ENCODE measurements at places on chromosomes 16 and 17.

- DNase-seq = no peak
These were observed 177.3 kb downstream of the CYB561 start for GRCh38 chr17:63268827-63269226.

DNA sequence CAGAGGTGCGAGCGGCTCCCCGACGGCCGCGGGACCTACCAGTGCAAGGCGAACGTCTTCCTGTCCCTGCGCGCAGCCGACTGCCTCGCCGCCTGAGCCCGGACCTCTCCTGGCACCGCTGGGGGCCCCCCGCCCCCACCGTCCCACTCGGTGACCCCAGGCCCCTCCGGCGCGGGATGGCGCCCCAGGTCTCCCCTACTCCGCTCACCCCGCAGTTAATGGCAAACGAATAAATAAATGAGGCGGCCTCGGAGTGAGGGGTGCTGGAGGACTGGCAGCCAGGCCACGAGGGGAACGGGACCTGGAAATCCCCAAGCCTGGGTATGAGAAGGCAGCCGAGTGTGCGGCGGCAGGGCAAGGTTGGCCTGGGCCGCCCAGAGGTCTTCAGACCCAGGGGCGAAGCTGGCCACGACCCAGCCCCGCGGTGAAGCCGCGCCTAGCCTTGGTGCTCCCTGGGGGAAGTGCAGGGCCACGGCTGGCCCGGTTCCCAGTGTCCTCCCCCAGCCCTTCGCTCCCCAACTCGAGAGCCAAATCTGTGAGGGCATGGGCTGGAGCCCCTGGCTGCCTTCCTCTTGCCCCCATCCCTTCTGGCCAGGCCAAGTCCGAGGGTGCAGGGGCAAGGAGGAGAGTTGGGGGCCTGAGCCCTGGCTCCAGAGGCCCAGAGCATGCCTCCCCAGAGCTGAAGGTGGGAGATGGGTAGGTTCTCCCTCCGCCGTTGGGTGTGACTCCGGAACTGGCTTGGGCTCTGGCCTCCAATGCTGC lies 796 bp downstream of the NPB start:
- DNase-seq = no peak

DNA sequence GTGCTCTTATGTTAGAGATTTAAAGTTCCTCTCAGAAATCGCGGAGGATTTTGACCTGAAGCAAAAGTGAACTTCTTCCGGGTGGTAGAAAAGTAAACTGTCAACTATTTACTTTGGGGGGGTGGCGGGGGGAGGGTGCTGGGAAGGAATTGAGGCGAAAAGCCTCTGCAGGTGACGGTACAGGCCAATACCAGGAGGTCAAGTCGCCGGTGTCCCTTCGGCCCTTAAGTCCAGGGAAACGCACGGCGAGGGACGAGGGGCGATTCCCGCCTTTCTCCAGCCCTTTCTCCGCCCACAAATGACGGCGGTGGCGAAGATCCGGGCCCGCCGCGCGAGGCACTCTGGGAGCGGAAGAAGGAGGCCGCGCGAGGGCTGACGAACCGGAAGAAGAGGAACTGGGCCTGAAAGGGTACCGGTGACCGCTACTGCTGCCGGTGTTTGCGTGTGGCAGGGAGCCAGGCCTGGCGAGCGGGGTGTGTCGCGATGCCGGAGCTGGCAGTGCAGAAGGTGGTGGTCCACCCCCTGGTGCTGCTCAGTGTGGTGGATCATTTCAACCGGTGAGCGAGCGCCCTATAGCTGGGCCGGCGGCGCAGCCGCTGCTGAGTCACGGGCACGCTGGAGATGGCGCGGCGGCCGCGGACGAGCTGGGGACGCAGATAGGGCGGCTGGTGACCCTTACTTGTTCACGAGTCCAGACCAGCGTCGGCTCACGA lies at the start of gene PSMD7:
Gene PSMD7 (plus strand): TSS at position 383 of the 713 bp plus-strand sequence. CDS start 101 bp downstream, at position 484.
- DNase-seq = peak; percentile 90

- DNase-seq = no peak
These were observed 27.7 kb downstream of the GINS2 start for GRCh38 chr16:85660843-85661739.

DNA sequence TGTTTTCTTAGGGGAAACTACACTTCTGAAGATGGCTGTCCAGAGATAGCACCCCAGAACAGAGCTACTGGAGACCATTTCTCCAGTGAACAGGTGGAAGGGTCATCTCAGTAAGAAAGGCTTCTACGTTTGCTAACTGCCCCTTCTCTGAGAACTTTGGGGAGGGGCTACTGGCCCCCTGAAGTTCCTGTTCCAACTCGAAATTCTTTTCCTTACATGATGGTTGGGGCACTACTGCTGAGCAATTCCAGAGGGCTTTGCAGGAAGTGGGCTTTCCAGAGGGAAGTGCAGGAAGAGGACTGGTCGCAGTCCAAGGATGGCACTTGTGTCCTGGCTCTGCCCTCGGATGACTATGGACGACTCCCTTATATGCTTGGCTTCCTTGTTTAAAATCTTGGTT lies 31.2 kb downstream of the TOM1L2 start:
- no peak for DNase-seq

DNA sequence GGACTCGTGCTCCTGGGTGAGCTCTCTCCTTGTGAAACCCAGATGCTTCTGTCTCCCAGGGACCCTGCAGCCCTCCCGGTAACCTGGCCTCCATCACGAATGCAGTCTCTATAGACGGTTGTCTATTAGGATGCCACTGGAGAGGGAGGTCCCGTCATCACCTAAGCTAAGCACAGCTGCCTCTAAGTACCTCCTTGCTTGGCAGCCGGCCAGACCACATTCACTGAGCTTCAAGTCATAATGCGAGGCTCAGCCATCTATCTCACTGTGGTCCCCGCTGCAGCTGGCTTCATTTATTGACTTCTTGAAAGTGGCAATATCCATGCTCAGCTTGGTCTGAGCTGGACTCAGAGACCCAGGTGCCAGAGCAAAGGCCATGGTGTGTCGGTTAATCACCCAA lies 74.5 kb upstream of the HSBP1 start:
- DNase-seq = no peak

DNA sequence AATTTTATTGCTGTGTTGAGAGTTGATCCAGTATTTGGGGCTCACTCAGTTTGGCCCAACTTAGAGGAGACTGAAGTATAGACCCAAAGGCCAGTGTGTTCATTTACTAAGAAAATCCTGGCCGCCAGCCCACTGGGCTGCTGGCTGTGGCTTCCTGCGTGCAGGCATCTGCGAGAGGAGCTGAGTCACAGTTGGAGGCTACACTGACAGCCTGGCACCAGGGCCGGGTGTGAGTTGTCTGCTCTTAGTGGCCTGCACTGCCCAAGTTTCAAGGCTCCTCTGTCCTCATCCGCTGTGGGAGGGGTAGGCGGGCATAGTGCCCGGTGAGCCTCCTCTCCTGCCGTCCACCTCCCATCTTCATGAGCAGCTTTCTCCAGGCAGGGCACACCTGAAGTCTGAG lies 54.2 kb downstream of the PLD6 start:
- DNase-seq = peak; percentile 93

DNA sequence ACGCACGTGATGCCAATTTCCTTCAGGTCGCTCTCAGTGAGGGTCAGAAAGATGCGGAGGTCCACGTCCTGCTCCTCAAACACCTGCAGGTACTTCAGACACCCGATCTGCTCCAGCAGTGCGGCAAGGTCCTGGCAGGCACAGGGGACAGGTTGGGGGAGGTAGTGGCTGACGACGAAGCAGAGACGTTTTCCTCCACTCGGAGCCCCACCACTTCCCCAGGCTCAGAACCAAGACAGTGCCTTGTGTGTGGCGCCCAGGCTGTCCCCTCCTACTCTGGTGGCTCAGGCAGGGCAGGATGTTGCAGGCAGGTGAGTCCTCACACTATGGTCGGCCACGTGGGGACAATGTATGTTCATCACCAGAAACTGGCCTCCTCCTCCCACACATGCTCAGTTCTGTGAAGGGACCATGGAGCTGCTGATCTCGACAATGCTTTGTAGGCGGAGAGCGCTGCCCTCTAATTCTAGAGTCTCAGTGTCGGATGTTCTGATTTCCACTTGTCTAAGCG lies 5.7 kb downstream of the NUDT16L1 start:
- DNase-seq = no peak

GRCh38 chr16:65888201-65888600 lies 478.3 kb upstream of the CDH5 start:
- no peak for DNase-seq

- no peak for DNase-seq
These were observed 57.5 kb upstream of the TOB1 start for GRCh38 chr17:50923611-50924010.

DNA sequence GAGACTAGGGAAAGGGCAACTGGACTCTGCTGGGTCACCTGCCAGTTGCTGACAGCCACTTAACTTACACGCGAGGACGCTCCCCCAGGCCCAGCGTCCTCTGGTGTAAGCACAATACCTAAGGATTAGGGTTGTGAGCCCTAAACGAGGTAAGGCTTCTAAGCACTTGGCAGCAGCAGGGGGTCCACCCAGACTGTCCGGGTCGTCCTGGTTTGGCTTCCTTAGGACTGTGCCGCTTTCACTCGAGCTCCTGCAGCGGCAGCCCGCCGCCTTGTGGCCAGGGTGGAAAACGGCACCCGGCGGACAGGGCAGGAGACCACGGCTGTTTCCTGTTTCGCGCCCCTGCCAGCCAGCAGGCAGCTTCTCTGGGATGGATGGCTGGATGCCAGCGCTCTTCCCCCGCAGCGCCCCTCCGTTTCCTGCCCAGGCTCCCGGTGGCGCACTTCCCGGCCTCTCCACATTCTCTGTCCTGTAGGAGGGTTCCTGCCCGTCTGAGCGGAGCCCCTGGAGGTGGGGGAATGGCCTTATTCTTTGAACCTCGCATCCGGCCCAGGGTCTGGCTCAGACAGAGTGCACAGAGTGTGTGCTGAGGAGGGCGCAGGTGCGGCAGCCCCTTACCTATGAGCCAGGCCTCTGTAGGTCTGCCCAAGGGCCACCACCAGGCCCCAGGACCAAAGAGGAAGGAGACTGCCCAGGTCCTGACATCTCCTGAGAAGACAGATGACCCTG lies 47.0 kb upstream of the AMZ2 start:
- DNase-seq = peak; percentile 62

- no peak for DNase-seq
These were observed 15.2 kb upstream of the RPL13 start for GRCh38 chr16:89545044-89545830.

DNA sequence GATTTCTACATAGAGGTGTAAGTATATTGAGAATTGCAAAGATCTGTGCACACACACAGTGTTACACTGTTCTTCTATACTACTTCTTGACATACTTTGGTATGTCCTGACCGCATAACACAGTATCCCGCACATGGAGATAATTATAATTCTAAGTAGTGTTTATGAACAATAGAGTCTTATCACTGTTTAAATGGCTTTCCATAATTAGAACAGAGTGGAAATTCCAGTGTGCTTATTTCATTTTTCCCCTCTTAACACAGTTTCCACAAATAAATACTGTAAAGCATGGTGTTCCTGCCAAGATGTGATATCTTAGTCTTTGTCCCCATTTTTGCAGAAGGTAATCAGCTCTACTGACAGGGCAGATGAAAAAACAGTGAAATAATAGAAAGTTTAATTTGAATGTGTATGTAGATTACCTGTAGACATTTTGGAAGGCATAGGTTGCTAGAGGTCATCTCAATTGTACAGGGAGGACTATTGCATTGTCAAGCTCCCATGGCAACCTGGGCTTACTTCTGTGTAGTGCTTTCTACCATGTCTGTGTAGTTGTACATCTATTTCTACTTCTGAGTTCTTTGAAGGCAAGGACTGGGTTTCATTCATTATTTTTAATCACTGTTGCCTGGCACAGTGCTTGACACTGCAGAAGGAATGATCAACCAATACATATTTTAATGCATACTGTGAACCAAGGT lies 10.1 kb upstream of the KRT28 start:
- DNase-seq = peak; percentile 31

DNA sequence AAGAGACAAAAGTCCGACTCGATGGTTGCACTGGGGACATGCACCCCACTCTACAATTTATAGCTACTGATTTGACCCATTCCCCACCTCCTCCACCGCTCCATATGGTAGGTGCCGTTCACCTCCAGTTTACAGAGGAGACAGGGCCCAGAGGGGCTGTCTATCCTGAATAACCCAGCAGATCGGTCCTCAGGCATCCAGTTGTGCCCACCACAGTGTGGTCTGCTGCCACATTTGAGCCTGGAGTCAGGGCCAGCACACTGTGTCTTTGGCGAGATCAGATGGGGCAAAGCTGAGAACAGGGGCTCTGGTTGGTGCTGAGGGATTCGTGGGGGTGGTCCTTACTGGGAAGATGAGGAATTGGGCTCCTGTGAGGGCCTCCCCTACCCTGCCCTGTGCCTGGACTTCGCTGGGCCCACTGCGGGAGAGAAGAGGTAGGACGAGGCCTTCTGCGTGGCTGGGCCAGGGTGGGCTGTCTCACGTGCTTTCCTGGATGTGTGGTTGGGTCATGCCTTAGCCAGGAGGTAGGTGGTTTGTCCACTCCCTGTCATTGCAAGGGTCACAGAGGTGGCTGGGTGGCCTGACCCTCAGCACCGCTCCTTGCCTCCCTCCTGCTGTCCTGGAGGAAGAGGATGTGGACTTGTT lies 2.8 kb downstream of the ADCY7 start:
- DNase-seq = no peak

DNA sequence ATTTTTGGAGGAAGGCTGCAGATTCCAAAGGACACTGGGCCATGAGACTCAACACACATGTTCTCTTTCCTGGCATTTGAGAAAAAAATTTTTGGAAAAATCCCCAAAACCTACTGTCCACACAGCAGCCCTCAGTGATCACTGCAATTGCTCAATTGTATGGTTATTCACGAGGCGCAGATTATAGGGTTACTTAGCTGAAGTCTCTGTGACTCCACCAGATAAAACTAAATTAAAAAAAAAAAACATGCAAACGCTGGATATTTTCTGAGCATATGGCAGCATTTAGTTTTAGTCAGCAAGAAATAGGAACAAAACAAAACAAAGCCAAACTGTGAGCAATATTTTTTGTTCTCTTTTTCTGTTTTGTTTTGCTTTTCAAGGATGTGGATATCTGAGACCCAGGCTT lies 83.8 kb upstream of the FAM20A start:
- DNase-seq = peak; percentile 85

DNA sequence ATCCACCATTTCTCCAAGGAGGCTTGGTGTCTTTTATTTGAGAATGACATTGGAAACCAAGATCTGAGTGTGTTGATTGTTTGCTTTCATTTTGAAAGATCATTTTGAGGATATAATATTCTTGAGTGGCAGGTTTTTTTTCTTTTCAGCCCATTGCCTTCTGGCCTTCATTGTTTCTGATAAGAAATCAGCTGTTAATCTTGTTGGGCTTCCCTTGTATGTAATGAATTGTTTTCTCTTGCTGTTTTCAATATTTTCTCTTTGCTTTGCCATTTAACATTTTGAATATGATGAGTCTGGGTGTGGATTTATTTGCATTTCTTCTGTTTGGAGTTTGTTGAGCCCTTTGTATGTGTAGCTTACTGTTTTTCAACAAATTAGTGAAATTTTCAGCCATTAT lies 22.0 kb downstream of the PRSS54 start:
- no peak for DNase-seq

GRCh38 chr17:13575922-13576419 lies 25.8 kb downstream of the HS3ST3A1 start:
- no peak for DNase-seq

- no peak for DNase-seq
These were observed 54.7 kb downstream of the HS3ST2 start for GRCh38 chr16:22868593-22869224.

DNA sequence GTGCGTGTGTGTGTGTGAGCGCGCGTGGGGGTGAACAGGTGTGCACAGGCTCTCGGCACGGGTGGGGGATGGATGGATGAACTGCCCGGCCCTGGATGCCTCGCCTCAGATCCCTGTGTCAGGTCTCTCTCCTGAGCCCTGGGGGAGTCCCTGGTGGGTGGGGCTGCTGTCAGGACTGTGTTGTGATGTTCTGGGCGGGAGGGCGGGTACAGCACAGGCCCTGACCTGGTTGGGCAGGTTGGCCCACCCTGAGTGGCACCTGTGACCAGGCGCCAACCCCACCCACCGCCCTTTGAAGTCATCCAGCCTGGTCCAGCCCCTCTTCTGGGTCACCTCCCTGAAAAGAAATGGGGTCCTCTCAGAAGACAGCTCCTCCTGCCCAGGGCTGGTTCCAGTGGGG lies 41.6 kb upstream of the TAC4 start:
- no peak for DNase-seq
